Stimulated activated CD4-positive, alpha-beta T cell treated with anti-CD3 and anti-CD28 coated beads, Interleukin-1b, Interleukin-23, amount 100 ng/mL, for 4 hours (primary cell): ENCODE measurements at places on chromosomes 11 and 22.

GRCh38 chr22:44406341-44407170 is 91.5 kb downstream of the RTL6 start:
- no peak for DNase-seq

GRCh38 chr11:1073851-1074243 is 827 bp upstream of the MUC2 start:
- DNase-seq = no peak

- DNase-seq = no peak
These were observed 44.2 kb downstream of the LMO1 start for GRCh38 chr11:8219257-8220021.

- no peak for DNase-seq
These were observed 13.5 kb upstream of the TMA7B start for GRCh38 chr22:39946503-39947219.

GRCh38 chr22:46072981-46073682 is 77.2 kb upstream of the PPARA start:
- no peak for DNase-seq

GRCh38 chr11:77064648-77065217 is 2.0 kb upstream of the CAPN5 start:
- no peak for DNase-seq

DNA sequence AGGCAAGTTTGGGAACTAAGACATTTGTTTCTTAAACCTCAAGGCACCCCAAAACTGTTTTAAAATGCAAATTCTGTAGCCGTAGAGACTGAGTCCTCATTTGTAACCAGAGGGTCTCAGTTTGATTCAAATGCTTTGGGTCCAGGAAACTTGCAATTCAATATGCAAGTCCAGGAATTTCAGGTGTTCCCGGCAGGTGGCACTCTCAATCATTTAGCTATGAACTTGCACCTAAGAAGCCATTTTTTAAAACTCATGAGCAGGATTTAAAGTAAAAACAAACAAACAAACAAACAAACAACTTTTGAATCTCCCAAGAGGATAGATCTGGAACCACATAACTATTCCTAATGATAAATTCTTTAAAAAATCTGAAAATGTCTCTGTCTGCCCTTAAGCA is 8.7 kb upstream of the ABTB2 start:
- no peak for DNase-seq

DNA sequence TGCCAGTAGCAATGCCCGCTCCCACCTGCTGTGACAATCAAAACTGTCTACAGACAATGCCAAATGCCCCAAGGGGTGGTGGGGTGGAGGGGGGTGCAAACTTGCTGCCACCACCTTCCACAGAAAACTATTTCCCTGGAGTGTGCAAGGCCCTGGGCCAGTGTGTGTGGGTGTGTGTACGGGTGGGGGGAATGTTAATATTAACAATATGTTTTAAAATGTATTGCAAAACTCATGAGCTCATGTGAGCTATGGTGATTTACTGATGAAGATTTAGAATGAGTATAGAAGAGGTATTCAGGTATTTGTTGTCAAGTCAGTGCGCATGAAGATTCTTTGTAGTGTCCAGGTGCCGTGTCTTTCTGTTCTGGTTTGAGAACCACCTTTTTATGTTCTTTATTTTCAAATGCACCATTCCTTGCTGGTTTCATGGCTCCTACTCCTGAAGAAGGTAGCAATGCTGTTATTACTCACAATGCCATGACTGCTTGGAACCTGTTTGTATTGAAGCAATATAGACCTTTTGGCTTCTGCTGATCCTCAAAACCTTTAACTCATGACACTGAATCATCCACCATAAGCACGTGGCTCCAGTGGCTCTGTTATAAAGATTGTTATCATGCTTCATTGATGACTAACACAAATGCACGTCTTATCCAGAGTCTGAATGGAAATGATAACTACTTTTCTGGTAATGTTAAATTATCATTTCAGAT is 29.9 kb upstream of the AQP11 start:
- no peak for DNase-seq

DNA sequence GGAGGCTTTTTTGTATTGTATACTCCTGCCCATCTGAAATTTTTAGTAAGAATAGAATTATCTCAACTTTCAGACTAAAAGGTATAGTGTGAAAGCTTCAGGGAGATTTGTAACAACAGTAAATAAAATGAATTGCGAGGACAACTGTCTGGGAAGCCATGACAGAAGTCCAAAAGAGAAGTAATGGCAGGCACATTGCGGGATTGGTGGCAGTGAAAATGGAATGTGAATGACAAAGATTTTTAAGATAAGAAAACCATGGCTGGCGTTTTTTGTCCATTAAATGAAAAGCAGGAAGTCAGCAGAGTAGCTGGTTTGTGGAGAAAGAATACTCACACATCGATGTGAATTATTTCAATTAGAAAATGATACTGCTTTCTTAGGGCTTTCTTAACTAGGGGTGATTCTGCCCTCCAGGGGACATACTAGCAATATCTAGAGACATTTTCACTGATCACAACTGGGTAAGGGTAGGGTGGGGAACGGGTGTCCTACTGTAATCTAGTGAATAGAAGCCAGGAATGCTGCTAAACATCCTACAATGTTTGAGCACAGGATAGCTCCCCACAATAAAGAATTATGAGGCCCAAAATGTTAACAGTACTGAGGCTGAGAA is 1.6 kb downstream of the NPAT start:
- no peak for DNase-seq

DNA sequence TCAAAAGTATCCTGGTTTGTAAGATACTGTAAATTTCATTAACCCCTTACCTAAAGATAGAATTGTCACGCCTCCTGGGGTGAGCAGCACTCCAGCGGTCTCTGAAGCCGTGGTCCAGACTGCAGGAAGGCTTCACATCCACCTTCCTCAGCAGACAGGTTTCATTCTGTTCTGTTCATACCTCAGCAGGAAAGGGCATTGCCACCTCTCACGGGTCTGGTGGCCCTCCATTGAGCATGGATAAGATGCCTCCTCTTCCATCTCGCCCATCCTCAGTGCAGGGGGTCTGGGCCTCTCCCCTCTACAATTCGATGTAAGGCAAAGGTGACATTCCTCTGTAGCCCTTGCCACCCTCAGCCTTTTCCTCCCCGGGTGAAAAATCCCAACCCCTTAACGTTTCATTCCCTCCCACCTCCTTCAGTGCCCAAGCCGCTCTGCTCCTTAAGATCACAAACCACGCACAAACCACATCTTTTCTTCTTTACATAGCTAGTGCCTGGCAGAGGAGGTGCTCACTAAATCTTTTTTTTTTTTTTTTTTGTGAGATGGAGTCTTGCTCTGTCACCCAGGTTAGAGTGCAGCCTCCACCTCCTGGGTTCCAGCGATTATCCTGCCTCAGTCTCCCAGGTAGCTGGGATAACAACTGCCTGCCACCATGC is 28.5 kb downstream of the RPUSD4 start:
- DNase-seq = no peak

GRCh38 chr11:20036626-20037335 is 123.5 kb downstream of the DBX1 start:
- DNase-seq = no peak

GRCh38 chr11:61700212-61700611 is 20.0 kb downstream of the DAGLA start:
- no peak for DNase-seq

GRCh38 chr11:113073290-113073953 is 112.2 kb downstream of the NCAM1 start:
- DNase-seq = no peak

- no peak for DNase-seq
These were observed 6.9 kb downstream of the TST start for GRCh38 chr22:37012262-37012904.

DNA sequence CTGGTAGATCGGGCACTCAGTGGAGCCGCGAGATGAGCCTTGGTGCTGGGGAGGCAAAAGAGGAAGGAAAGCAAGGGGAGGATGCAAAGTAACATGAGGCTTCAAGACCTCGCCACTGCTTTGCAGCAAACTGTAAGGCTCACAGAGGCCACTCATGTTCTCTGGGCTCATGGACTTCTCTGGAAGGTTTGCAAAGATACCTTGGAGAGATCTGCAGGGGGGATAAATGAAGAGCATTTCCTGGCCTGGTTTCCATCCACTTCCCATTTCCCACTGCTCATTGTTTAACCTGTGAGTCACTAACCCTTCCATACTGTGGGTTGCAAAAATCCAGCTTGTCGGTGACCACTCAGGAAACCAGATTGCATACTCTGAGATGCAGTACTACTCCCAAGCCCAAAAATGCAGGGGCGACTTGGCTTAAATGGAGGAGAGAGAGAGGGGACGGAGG is 38.5 kb downstream of the OSBP2 start:
- no peak for DNase-seq

DNA sequence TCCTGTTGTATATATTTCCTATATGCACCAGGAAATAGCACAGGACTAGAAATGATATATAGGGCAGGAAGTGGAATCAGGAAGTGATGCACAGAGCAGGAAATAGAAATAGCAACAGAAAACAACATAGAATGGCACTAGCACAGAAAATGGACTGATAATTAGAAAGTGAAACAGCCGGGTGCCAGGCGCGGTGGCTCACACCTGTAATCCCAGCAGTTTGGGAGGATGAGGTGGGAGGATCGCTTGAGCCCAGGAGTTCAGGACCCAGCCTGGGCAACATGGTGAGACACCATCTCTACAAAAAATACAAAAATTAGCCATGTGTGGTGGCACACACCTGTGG is 10.0 kb upstream of the RELT start:
- no peak for DNase-seq

GRCh38 chr11:27754035-27755017 is 54.1 kb upstream of the BDNF start:
- no peak for DNase-seq

DNA sequence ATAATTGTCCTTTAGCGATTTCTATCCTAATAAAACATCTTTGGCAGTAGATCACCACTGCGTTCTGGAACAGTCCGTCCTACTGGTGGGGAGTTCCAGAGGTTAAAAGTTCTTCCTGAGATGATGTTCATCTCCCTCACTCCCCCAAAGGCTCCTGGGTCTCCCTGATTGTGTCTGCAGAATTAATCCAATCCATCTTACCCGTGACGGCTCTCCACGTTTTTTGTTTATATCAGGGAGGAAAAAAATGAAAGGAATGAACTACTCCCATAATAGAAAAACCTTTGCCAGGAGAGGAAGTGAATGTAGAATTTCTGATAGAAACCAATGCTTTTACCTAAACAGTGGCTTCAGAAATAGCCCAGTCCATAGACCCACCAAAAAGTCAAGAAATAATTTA is 81.6 kb downstream of the LARGE1 start:
- DNase-seq = no peak

- no peak for DNase-seq
These were observed 67.8 kb upstream of the CSNK2A3 start for GRCh38 chr11:11420899-11421285.

GRCh38 chr11:39678996-39679395 is 1780.5 kb downstream of the LRRC4C start:
- DNase-seq = no peak

GRCh38 chr22:48706934-48707762 is 1120.5 kb downstream of the BRD1 start:
- no peak for DNase-seq

- DNase-seq = no peak
These were observed 1041.3 kb downstream of the OPCML start for GRCh38 chr11:132490978-132491377.

DNA sequence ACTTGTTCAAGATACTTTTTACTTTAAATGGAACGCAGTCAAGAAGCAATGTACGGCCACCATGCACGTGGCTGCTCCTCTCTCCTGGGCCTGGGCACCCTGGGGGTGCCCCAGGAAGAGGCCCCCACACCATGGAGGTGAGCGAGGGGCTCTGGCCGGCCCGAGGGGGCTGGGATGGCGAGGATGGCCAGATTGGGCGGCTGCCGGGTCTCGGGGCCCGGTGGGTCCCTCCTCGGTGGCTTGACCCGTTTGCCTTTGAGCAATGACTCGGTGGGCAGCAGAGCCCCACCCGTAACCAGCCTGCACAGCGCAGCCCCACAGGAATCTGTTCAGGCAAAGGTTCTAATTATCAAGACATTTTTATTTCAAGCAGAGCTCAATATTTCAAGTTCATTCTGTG is 167.4 kb downstream of the BRD1 start:
- no peak for DNase-seq
